ENCODE measurements at places on chromosomes 16 and 17.

DNA sequence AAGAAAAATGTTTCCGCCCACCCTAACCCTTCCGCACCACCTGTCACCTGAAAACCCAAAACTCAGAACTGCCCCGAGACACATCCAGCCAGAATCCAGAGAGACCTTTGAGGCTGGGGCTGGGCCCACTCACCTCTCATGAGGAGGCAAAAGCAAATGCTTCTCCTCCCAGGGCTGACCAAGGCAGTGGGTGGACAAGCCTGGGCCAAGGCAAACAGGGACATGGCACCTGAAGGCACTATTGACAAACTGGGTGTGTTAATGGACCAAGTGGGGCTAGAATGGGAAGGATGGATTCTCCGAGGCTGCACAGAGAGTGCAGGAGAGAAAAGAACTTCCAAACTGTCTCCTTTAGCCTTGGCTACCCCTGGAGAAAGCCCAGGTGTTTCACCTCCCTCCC, 54.4 kb downstream of the SOX9 start:
- no peak for DNase-seq

GRCh38 chr17:39144416-39144840, 7.0 kb downstream of the PLXDC1 start:
- DNase-seq = no peak

GRCh38 chr16:16183562-16183961, 39.7 kb downstream of the ABCC6 start:
- DNase-seq = no peak

DNA sequence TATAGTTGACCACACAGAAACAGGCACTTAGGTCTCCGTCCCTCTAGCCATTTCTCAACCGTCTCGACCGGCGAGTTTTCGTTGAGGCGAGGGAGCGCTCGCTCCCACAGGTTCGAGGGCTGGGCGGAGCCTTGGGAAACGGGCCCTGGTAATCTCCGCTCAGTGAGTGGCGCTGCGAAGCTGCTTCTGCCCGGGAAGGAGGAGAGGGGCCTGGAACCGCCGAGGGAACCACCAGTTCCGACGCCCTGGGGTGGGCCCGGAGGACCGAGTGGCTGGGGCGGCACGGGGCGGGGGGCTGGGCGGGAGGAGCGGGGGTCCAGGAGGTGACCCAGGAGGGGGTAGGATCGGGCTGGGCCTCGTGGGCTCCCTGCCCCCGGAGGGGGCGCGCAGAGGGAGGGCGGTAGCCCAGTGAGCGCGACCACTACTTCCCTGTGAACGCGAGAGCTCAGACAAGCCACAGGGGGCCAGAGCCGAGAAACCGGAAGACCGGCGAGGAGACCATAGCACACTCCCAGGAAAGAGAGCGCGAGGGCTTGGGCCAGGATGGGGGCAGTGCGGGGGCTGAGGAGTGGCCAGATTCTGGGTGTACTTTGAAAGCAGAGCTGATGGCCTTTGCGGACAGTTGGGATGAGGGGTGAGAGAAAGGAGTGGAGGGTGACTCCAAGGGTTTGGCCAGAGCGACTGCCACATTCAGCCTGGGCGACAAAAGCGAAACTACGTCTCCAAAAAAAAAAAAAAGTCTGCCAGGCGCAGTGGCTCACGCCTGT, 29.9 kb upstream of the ARL4D start:
- DNase-seq = peak; percentile 75

DNA sequence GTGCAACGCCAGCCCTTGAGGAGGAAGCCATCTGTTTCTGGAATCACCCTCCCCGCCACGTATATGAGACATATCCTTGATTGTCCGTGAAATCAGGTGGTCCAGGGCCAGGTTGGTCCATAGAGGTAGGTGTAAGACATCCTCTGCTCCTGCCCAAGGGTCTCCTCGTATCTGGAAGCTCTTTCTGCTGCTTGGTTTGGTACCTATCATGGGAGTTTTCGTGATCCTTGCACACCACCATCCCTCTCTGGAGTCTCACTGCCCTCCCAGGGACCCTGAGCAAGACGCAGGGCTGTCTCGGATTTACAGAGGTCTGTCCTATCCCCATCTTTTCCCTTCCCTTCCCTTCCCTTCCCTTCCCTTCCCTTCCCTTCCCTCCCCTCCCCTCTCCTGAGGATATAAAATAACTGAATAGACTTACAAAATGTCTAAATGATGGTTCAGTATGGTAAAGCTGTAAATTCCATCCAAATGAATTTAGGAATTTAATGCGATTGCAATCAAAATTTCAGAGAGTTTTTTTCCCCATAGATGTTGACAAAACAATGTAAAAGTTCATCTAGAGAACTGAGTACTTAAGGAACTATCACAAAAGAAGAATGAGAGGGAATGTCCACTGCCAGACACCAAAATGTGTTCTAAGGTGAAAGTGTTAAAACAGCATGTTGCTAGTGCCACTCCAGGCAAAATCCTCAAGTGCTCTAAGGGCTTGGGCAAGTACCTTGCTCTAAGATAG, 2.0 kb upstream of the CCDC42 start:
- no peak for DNase-seq

DNA sequence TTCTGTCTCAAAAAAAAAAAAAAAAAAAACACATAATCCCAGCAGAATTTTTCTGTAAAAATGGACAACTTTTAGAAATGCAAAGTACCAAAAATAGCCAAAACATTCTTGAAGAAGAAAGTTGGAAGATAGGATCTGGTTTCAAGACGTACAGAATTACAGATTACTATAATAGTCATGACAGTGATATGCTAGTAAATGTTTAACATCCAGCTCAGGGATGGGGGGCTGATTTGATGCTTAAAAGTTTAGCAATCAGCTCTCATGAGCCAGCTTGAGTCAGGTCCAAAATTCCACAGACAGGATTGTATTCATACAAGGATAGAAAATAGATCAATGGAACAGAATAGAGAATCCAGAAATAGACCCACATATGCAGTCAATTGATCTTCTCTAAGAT, 100.5 kb downstream of the CYB561 start:
- DNase-seq = no peak

GRCh38 chr17:57084802-57085447, at the start of gene AKAP1:
AKAP1 (plus strand) TSS chr17:57085246; CDS start chr17:57105465, 20,219 bp downstream.
- peak; percentile 92 for DNase-seq

DNA sequence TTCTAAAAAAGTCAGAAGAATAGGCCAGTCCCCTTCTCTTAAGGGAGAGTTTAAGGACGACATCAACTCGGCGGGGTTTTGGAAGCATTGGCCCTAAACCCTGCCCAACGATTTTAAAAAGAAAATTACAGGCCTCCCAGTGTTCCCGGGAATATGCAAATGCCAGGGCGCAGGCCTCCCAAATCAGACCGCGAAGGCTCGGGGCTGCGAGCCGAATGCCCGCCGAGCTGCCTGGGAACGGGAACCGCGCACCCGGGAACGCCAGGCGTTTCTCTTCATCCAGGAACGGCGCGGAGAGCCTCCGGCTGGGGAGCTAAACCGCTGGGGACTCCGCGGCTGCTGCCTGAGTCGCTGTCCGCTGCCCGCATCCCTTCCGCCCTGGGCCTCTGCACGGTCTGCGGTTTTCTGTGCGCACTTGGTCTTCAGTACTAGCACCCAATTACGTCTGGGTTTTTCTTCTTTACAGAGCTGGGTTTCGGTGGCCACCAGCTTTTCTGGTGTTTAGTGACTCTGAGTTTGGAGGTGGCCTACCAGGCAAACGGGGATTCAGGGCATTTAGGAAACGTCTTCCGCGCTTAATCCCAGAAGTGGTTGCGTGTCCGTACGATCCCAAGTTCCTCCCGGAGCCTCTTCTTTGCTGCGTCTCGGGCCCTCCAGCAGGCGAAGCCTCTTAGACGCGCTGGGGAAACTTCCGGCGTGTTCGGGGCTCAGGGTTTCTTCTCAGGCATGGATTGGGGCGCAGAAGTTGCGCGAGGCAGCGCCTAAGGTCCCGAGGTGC, 5.7 kb downstream of the IRX5 start:
- peak; percentile 10 for DNase-seq

GRCh38 chr17:48322060-48322459, 108.0 kb downstream of the SKAP1 start:
- DNase-seq = no peak

- no peak for DNase-seq
Measured at GRCh38 chr17:81390873-81391255, 4.4 kb upstream of the BAHCC1 start.

GRCh38 chr17:74729368-74729767, 7.7 kb upstream of the RAB37 start:
- no peak for DNase-seq

All from stimulated activated CD4-positive, alpha-beta T cell treated with anti-CD3 and anti-CD28 coated beads, Interleukin-2, amount 100 ng/mL, for 24 hours (primary cell).